ENCODE measurements at places on chromosomes 2 and 18.

GRCh38 chr2:83221258-83221657, 1237.8 kb downstream of the SUCLG1 start:
- DNase-seq, result no peak

DNA sequence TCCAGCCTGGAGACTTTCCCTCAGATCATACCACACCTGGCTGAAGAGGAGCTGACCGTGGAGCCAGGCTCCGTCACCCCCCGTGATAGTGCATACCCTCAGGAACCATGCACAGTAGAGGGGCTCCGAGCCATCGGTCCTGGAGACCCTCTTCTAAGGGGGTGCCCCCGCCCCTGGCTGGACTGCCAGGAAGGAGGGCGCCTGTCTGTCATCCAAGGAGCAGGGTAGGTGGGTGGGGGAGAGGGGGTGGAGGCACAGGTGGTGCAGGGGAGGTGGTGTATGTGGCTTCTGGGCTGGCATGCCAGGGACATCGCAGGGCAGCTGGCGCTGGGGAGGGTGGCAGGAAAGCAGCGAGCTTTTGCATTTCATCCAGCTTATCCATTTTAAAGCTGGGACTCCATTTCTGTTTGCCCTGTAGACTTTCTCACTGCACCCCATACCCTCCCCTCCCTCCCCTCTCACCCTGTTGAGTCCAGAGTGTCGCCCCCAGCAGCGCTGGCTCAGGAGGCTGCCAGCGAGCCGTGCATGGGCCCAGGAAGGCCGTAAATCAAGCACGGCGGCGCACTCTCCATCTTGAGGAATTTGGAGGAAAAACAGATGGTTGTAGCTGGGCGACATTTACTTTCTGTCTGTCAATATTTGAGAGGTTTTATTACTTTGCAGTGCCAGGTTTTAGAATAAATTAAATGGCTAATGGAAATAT, 56.2 kb upstream of the HS6ST1 start:
- DNase-seq, result no peak

DNA sequence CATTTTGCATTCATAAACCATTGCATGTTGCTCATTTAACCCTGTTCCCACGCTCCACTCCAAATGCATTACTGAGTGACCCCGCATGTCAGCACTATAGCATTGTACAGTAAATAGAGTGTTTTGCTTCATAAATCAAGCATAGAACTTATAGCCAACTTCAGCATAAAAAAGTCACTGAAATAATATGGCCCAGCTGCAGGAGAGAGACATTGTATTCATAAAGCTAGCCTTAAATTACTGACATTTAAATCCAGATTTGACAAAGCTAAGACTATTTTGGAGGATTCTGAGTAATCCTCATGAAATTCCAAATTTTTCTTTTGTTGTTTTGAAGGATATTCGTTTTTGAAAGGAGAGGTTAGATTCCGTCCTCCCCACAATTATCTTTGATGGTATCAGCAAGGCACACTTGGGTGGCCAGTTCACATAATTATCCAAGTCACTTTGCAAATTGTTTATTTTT, 320.9 kb upstream of the TCF4 start:
- no peak for DNase-seq

GRCh38 chr18:31659576-31660177, 24.7 kb downstream of the B4GALT6 start:
- no peak for DNase-seq

- no peak for DNase-seq
Observed at GRCh38 chr2:27262379-27263286, at the start of gene SLC30A3. Gene SLC30A3 (minus strand): TSS chr2:27263047. CDS start chr2:27262906, 141 bp downstream.

DNA sequence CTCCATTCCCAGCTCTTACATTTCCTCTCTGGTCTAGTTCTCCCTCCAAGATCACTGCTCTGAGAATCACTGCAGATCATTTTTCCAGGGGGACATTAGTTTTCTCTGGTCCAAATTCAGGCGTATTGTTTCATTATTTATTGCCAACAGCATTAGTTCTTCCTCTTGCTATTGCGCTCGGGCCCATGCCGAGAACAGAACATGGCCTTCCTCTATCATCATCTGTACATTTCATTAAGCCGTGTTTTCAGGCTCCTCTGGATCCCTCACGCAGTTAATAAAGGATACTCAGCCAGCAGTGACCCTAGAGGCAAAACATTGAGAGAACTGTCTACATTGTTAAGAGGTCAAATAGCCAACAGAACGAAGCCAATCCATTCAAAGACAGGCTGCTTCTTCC, 63.9 kb downstream of the CCBE1 start:
- no peak for DNase-seq

DNA sequence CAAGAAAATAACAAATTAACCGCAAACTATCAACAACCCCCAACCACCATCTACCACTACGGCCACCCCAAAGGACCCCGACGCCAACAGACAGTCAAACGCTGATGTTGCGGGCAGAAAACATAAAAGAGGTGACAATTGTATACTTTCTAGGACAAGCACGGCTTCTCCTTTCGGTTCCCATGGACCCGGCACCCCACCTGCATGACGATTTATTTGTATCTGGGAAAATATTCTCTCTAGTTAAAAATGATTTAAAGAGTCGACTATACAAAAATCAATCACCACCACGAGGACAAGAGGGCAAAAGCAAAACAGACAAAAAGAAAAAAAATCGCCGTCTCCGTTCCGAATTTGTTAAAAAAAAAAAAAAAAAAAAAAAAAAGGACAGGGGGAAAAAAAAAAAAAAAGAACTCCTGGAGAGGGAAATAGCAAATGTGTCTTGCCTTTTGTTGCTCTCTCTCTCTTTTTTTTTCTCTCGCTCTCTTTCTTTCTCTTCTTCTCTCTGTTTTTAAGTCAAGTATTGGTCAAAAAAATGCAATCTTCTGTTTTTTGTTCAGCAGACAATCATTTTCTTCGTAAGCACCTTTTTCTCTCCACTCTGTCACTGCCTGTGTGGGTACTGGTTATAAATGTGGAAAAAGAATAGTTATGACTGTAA, 3.6 kb downstream of the SIX3 start:
- no peak for DNase-seq

GRCh38 chr2:10208736-10209135, 86.2 kb downstream of the RRM2 start:
- no peak for DNase-seq

- DNase-seq, result no peak
Observed at GRCh38 chr18:4096486-4096885, 358.6 kb downstream of the DLGAP1 start.

- DNase-seq, result no peak
Observed at GRCh38 chr2:190853531-190854383, 26.9 kb upstream of the GLS start.

GRCh38 chr2:232573771-232574435, 23.4 kb downstream of the EIF4E2 start:
- no peak for DNase-seq

DNA sequence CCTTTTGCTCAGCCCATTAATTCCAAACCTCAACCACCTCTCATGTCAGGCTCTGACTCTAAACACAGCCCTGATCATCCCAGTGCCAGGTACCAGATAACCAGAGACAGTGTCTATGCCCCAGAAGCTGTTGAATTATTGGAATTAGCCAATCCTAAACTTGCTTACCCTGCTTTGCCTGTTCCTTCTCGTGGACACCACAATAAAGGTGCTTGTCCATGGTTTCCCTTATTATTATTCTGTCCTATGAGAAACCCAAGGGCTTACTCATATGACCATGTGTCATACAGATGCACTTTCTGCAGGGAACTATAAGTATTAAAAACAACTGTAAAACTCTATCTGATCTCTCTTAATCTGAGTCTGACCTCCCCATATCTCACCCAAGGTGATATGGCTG, 2193.8 kb upstream of the PIK3C3 start:
- DNase-seq, result no peak

DNA sequence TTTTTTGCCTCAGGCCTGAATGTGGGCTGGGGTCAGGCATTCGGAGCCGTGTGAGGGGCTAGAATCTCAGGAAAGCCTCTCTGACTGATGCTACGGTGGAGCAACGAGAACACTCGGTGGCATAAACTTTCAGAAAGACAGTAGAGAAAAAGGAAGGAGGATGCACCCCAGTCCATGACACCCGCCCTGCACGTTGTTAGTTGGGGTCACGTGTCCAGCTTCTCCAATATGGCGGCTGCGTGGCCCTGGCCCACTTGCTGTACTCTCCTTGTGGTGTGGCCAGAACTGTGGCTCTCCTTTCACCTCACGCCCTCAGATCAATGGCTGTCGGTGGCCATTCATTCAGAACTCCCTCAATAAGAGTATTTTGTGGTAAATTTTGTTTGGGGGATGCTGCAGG, 131.2 kb downstream of the KCTD1 start:
- DNase-seq, result no peak

GRCh38 chr18:23977103-23977502, 37.5 kb upstream of the TTC39C start:
- DNase-seq, result no peak

- no peak for DNase-seq
Observed at GRCh38 chr2:99420031-99420430, 69.8 kb downstream of the REV1 start.

- DNase-seq, result no peak
Observed at GRCh38 chr2:58865436-58865835, 624.3 kb upstream of the FANCL start.

GRCh38 chr2:144389151-144389929, 130.6 kb downstream of the ZEB2 start:
- no peak for DNase-seq

GRCh38 chr2:18745431-18746272, 156.3 kb upstream of the NT5C1B start:
- DNase-seq, result no peak

GRCh38 chr2:167613471-167613870, 633.9 kb downstream of the STK39 start:
- no peak for DNase-seq

GRCh38 chr18:9506046-9506792, 30.9 kb downstream of the RALBP1 start:
- DNase-seq, result no peak

- DNase-seq, result no peak
Observed at GRCh38 chr2:121570667-121571055, 40.0 kb downstream of the RNU4ATAC start.

GRCh38 chr2:2016651-2017311, 272.5 kb upstream of the PXDN start:
- DNase-seq, result no peak

GRCh38 chr2:149438330-149438960, 108.1 kb downstream of the LYPD6 start:
- no peak for DNase-seq

DNA sequence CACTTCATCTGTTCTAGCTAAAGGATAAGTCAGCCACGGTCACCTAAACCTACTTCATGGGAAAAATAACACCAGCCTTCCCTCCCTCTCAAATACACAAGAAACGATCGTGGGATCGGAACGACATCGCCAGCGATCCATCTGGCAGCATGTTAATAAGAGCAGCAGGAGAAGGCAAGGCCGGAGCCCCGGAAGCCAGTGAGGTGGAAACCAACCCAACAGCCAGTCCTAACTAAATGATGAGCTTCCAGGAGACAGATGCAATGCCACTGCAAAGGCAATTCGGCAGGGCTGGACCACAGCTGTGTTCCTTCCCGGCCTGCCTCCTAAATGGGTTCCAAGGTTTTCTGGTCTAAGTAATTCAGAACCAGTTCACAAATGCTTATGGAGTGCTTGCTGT, 117.5 kb downstream of the TMEM163 start:
- no peak for DNase-seq

GRCh38 chr2:194826241-194826640, 830.8 kb upstream of the SLC39A10 start:
- no peak for DNase-seq

GRCh38 chr2:166516712-166517303, 22.8 kb upstream of the SCN7A start:
- DNase-seq, result no peak

GRCh38 chr2:46385786-46386577, 88.8 kb downstream of the EPAS1 start:
- DNase-seq, result no peak
